ENCODE measurements at places on chromosomes 5 and 9.

DNA sequence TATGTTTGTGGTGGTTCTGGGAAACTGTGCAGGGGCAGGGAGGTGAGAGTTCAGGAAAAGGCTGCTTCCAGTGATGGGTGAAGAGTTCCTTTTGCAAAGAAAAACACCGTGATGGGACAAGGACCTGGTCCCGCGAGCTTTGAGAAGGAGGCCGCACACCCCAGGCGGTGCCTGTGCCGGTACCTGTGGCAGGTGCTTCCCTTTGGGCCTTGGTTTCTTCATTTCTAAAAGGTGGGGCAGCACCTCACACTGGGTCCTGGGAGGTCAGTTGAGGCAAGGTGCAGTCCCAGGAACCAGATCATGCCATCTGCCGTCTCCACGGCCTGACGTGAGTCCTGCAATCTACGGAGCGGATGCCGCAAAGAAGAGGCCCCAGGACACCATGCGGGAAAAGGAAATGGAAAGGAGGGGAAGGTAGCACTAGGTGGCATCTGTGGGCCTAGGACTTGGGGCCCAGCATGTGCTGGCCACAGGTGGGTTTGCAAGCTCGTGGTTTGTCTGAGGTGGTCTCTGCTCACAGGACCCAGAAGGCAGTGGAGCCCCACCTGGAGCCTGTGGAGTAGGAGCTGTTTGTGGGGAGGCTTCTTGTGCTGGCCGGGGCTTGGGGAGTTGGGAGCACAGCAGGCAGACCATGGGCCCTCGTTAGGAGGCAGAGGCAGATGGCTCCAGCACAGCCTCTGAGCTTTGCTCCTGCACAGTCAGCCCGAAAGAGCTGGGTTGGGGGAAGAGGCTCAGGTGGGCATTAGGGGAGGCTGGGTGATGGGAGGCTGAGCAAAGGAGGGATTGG is 131.6 kb downstream of the CACNA1B start:
- DNase-seq, result no peak

DNA sequence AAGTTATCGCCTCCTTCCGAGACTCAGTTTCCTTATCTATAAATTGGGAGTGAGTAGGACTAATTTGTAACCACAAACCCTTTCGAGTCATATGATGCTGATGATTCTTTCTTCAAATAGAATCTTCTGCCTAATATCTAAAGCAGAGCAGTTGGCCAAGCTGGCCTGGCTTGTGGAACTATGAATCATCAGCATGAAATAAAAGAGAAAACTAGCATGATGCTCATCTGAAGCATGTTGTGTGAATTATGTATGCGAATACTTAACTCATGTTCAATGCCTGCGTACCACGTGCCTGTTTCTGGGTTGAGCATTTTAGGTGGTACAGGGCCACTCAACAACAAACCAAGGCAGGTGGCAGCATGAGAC is 15.0 kb upstream of the ORM1 start:
- no peak for DNase-seq

DNA sequence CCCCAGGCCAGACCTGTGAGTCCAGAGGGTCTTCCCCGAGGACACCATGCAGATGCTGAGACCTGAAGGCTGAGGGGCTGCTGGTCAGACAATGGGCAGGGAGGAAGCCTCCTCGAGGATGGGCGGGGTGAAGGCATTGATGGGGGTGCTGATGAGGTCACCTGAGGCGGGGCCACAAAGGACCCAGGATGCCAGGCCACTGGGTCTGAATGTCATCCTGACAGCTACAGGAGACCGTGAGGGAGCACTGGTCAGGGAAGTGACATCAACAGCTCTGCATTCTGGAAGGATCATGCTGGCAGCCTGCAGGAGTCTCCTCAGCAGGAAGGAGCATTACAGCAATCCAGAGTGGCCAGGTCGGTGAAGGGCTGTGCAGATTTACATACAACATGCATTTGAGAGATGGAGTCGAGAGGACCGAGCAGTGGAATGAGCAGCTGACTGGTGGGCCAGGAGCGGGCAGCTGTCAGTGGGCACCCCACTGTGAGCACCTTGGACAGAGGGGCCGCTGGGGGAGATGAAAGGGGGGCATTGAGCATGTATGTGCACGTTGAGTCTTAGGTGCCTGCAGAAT is 77.7 kb upstream of the ADAMTS2 start:
- DNase-seq, result no peak

DNA sequence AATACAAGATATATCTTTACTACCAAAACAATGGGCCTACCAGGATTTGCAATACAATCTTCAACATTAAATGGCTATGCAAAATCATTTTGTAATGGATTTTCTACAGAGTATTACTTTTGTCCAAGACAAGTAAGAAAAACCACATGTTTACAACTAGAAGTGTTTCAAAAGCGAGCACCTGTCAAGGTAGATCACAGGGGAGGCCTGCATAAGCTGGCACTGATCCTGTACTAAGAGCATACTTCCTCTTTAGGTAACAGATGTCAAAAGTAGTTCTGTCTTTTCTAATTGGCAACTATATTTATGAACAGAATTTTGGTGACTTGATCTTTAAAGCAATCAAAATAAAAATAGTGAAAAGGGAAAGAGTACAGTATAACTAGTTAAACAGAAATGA is 249.0 kb downstream of the MLLT3 start:
- DNase-seq, result no peak

GRCh38 chr5:73180566-73180965 is 7.6 kb downstream of the TMEM174 start:
- DNase-seq, result no peak

GRCh38 chr9:37302277-37302676 is 120.2 kb upstream of the GRHPR start:
- DNase-seq, result peak; percentile 37

DNA sequence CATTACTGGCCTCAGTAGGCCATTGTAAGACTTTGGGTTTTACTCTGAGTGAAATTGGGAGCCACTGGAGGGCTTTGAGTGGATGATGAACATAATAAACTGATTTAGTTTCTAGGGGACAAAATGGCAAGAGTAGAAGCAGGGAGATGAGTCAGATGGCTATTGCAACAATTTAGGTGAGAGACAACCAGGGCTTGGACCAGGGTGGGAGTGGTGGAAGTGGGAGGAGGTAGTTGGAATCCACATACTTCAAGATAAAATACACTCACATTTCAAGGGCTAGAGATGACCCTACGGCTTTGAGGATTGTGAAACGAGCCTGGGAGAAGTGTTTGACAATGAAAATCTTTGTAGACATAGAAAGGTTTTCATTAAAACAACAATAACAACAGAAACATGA is 136.3 kb downstream of the ACTBL2 start:
- DNase-seq, result no peak

DNA sequence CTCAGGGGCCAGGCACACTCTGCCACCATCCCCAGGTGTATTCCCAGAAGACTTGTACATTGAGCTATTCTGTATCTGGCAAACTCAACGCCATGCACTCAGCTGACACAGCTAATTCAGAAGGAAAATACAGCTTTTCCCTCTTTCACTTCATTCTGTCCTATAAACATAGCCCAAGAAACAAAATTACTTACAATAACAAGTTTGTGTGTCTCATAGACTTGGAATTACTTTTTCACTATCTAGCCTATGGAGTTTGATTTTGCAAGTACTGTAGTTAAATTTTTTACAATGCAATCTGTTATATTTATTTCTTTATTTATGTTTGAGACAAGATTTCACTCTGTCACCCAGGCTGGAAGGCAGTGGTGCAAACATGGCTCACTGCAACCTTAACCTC is 125.1 kb upstream of the KLF9 start:
- DNase-seq, result no peak

All from stimulated activated CD4-positive, alpha-beta T cell treated with anti-CD3 and anti-CD28 coated beads, Interleukin-1b, Interleukin-23, amount 100 ng/mL, for 48 hours (primary cell).